MV-4-11 (cell line): ENCODE measurements at places on chromosomes 12 and 14.

DNA sequence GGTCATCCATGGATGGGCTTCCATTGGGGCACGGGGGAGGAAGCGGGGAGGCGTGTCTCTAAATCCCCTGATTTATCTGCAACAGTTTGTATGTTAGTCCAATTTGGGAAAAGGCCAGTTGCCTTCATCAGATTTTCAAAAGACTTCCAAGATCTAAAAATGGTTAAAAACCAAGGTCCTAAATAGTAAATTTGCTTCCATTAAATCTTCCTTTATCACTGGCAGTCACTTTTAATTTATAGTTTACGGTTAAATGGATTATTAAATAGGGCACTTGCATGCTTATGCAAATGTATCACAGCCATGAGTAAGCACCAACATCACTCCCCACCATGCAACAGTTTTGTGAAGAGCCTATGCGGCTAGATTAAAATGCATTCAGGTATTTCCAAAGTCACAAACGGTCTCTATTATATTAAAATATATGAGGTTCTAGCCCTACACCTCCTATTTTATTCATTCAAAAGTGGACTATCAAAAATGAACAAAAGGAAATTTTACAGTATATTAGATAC is 108.2 kb upstream of the GPHB5 start:
- no peak for DNase-seq

- no peak for DNase-seq
These were observed 17.0 kb downstream of the RIC8B start for GRCh38 chr12:106791531-106791930.

DNA sequence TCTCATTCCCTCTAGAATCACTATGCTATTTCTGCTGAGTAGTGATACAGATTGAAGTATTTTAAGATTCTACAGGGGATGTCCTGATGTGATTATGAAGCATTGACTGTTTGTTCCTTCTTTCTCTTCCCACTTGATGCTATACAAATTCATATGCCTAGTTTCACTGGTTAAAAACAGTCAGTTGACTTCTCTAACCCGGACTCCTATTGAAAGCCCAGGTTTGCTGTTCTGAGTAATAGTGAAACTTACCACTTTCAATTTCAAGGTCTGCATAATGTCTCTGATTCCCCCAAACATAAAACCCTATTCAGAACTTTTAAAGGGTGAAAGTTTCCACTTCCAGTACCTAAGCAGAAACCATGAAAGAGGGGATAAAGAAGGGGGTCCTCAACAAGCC is 117.7 kb upstream of the RPL10L start:
- DNase-seq: peak; percentile 79

GRCh38 chr12:11564984-11565651 is 84.4 kb upstream of the ETV6 start:
- no peak for DNase-seq

GRCh38 chr12:73863546-73863945 is 674.1 kb upstream of the ATXN7L3B start:
- DNase-seq: no peak

DNA sequence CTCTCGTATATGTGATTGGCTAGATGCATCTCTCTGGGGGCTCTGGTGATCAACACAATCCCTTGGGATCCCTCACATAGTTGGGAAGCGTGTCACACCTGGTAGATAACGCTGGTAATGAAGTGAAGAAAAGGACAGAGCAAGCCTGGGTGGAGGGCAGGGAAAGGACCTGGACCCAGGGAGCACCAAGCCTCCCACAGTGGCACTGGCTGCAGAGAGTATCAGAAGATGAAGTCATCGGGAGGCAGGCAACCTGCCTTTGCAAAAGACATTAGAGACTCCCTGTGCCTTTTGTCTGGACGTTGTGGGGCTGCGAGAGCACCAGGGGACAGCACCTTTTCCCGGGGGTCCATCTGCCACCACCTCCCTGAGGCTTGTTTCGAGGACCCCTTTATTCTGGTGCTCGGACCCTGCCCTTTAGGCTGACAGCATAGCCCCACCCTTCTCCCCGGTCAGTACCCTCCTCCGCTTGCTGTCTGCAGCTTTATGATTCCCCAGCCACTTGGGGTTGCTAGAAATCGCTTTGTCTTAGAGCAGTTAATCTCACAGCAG is 116.4 kb downstream of the EML1 start:
- DNase-seq: no peak

- DNase-seq: no peak
These were observed 9.8 kb downstream of the FAM222A start for GRCh38 chr12:109723311-109723881.

DNA sequence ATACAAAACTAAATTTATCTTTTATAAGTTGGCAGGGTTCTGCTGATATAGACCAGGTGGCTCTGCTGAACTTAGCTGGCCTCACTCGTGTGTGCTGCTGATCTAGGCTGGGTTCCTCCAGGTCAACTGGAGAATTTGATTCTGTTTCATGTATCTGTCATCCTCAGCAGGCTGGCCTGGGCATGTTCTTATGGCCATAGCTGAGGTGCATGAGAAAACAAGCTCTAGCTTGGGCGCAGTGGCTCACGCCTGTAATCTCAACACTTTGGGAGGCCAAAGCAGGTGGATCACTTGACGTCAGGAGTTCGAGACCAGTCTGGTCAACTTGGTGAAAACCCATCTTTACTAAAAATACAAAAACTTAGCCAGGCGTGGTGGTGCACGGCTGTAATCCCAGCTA is 24.3 kb upstream of the BCL2L14 start:
- DNase-seq: no peak

DNA sequence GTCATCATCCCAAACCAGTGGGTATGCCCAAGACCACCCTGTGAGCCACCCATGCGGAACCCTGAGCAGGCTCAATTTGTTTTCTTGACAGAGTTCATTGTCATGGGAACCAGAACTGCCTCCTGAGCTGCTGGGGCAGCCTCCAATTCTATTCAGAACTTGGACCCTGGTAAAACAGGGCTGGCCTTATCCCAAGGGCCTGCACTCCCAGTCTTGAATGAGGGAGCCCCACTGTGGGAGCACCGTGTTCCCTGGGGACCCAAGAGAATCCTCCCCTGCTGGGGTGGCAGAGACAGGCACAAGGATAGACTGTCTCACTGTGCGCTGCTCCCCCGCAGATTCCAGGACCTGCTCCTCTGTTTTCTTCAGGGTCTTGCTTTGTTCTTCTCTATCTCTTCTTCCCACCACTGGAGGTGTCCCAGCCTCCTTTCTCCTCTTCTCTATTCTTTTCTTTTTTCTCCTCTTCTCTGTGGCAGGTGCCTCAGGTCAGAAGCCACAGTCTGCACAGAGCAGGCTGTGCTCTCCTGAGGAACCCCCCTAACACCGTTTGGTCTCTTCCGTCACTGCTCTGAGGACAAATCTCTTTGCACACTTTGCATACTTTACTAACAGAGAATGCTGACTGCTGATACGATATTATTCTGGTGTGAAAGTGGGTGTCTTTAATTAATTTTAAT is 31.2 kb upstream of the CHPT1 start:
- DNase-seq: no peak

GRCh38 chr14:69441948-69442347 is 42.6 kb upstream of the PLEKHD1 start:
- DNase-seq: peak; percentile 77

GRCh38 chr14:20797164-20797563 is 5.5 kb downstream of the RNASE1 start:
- DNase-seq: no peak

- DNase-seq: no peak
These were observed 2.6 kb upstream of the JAG2 start for GRCh38 chr14:105171004-105171673.

DNA sequence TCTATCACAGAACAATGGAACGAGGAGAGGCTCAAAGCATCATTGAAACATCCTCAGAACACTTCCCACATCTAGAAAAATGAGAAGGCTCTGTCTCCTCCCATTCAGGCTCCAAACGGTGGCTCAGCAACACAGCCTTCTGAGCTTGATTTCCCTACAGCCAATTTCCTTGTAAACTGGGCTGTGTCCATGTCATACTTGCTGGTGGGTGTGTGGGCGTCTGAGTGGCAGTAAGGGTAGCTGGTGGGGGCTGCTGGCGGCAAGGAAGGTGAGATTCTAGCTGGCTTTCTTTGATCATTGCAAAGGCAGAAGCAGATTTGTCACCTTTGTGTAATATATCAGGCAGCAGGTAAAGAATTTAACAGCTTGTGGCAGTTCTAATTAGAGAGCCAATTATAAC is 163.7 kb downstream of the CALM1 start:
- no peak for DNase-seq

GRCh38 chr14:50718949-50719348 is 50.8 kb upstream of the SAV1 start:
- DNase-seq: peak; percentile 23

DNA sequence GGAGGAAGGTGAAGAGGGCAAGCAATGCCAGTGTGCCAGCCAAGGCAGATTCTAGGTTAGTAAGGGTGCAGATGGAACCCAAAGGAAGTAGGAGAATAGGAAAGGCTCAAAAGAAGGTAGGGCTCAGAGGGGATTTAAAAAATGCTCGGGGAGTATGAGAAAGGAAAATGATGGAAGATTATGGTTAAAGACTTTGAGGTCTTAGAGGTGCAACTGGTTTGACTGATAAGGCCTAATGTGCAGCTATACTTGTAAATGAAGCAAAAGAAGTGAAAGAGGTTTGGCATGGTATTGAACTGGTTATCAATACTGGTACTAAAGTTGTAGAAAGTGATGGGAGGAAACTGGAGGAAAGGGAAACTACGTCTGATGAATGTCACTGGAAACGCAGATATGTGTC is 94.7 kb downstream of the RPS6KA5 start:
- no peak for DNase-seq
